ENCODE measurements at places on chromosomes 2 and 18.
A peak's percentile ranks its signal among the peaks of the same experiment; 100 is the strongest.

DNA sequence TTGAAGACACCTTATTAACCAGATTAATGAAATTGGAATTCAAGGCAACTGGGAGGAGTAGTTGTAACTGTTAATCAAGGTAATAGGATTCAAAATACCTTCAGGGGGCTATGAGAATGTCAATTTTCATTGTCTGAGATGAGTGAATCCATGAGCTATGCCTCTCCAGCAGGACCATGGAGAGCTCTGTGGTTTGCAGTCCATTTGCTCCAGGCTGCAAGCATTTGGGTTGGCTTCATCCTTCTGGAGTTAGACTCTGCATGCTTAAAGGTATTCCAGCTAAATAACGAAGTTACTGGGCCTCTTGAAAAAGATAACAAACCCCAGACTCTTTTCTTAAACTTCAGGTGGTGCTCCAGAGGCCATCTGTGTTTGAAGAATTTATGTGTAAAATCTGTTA is 207.1 kb upstream of the SLC8A1 start:
- peak; percentile 16 for DNase-seq

DNA sequence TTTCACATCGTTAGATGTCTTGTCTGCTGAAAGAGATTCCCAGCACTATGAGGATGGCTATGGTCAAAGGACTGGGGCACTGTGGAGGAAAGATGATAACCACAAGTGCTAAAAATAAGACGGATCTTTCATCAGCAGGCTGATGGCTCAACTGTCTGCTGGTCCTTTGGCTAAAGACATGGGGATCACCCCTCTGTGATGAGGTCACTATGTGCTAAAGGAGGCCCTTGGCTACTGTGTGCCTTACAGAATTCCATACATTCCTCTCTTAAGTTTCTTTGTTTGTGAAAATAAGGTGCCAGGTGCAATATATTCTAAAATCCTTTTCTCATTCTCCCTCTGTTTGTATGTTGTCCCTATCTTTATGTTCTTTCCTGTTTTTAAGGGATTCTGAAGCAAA is 39.7 kb upstream of the LYPD6 start:
- DNase-seq, result no peak

- DNase-seq, result no peak
These were observed 2.9 kb upstream of the B4GALT6 start for GRCh38 chr18:31686986-31687928.

- no peak for DNase-seq
These were observed 67.3 kb downstream of the ITGB6 start for GRCh38 chr2:160132761-160133160.

DNA sequence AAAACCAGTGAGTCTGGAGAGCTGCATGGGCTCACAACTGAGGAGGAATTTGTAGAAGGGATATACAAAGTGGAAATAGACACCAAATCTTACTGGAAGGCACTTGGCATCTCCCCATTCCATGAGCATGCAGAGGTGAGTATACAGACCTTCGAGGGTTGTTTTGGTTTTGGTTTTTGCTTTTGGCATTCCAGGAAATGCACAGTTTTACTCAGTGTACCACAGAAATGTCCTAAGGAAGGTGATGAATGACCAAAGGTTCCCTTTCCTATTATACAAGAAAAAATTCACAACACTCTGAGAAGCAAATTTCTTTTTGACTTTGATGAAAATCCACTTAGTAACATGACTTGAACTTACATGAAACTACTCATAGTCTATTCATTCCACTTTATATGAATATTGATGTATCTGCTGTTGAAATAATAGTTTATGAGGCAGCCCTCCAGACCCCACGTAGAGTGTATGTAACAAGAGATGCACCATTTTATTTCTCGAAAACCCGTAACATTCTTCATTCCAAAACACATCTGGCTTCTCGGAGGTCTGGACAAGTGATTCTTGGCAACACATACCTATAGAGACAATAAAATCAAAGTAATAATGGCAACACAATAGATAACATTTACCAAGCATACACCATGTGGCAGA is 3.6 kb downstream of the TTR start:
- DNase-seq, result no peak
